ENCODE measurements at places on chromosomes 2 and 18.
A peak's percentile ranks its signal among the peaks of the same experiment; 100 is the strongest.

DNA sequence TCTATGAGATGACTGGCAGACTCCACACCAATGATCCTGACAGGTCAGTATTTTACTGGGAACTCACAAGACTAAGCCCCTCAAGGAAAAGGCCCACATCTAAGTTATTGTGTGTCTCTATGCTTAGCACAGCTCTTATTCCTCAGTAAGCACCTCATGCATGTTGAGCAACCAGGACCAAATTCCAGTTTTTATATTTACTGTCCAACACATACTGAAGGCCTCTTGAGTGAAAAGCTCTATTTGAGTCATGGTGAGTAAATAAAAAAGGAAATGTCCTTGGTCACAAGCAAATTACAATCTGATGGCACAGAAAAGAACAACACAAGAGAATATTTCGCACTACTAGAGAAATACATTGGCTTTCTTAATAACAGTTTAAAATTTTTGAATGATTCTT lies 87.9 kb upstream of the ETAA1 start:
- DNase-seq = no peak

GRCh38 chr2:45274250-45274926 lies 265.1 kb upstream of the SIX2 start:
- no peak for DNase-seq

DNA sequence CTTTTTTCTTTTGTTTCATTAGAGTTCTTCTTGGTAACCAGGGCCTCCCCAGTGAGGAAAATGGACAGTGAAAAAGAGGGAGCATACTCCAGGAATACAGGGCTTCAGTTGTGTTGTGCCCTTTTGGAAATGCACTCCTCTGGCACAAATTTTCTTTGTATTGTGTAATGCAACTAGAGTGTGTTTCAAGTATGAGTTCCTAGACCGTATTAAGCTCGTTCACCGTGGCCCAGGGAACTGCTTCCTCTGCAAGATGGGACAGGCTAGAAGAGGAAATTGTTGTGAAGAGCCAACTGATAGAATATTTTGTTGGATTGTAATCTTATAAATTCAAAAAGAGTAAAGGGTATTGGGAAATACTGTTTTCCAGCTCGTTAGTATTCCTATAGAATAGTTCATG lies 137.2 kb upstream of the TTC39C start:
- no peak for DNase-seq

GRCh38 chr2:235418918-235419317 lies 74.9 kb upstream of the AGAP1 start:
- no peak for DNase-seq

DNA sequence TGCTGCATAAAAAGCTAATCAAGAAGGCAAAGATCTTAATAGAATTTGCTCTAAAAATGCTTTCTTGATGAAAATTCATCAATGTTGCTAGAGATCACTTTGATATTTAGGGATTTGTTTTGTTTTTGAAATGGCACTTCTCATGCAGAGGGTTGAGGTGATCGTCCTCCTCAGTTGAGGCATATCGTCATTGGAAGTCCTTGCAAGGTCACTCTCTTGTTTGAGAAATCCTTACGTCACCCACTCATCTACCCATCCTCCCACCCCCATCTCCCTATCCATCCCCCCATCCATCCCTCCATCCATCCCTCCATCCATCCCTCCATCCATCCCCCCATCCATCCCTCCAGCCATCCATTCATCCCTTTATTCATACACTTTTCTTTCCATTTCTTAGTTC lies 133.7 kb downstream of the THNSL2 start:
- DNase-seq = no peak

- DNase-seq = no peak
These were observed 33.1 kb downstream of the EN1 start for GRCh38 chr2:118814368-118814767.

- DNase-seq = peak; percentile 25
These were observed at the start of gene TACR1 for GRCh38 chr2:75199428-75200011. TSS of gene TACR1 (minus strand) at chr2:75199520. CDS start at chr2:75198934, 586 bp downstream.

GRCh38 chr2:157055660-157056199 lies 201.8 kb upstream of the GALNT5 start:
- no peak for DNase-seq

DNA sequence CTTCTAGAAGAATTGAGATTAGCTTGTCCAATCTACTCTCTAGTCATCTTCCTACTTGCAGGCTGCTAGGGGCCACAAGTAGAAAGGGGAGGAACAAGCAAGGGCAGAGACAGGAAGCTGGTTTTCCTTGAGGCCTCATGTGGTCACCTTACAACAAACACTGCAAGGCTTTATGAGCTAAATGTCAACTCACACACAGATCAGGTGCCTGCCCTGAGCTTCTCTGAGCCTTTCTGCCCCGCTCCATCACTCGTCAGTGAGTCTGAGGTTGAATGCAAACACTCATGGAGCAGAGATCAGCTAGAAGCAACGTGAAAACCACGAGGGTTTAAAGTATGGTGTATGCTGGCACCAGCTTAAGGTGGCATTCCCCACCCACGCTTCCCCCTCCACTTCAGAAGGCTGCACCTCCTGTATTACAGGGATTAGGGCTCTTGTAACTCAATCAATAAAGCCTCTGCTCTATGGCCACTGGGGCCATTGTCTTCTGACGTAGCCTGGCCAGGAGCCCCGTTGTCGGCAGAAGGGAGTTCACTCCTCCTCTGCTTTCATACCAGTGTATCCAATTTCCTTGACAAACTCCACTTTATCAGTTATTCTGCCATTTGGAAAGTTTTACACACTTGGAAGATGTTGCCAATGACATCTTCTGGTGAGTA lies 5.4 kb upstream of the CRYGC start:
- DNase-seq = no peak

GRCh38 chr2:36441816-36442215 lies 86.2 kb downstream of the CRIM1 start:
- DNase-seq = no peak
